ENCODE measurements at places on chromosomes 13 and 19. TPM values are rescaled to one million over a fixed set of nuclear protein-coding genes. Genes with fewer than 3 reads are reported as not detected.

DNA sequence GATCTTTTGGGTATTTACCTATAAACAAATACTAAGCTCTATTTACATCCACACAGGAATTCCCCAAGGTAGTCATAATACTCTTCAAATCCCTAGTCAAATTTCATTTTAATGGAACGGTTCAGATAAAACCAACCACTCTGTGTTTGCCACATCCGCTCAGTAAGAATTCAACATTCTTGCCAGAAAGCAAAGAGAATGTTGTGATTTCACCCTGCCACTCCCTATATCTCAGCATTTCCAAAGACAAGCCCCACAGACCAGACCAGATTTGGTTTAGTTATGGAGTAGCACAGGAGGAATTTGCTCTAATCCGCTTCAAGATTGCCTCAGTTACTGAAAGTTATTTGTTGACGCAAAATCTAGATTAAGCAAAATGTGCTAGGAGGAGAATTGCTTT is 105.6 kb upstream of the SERP2 start:
- DNase-seq = no peak

- DNase-seq = no peak
Measured at GRCh38 chr13:112348642-112349345, 27.4 kb upstream of the SPACA7 start.

DNA sequence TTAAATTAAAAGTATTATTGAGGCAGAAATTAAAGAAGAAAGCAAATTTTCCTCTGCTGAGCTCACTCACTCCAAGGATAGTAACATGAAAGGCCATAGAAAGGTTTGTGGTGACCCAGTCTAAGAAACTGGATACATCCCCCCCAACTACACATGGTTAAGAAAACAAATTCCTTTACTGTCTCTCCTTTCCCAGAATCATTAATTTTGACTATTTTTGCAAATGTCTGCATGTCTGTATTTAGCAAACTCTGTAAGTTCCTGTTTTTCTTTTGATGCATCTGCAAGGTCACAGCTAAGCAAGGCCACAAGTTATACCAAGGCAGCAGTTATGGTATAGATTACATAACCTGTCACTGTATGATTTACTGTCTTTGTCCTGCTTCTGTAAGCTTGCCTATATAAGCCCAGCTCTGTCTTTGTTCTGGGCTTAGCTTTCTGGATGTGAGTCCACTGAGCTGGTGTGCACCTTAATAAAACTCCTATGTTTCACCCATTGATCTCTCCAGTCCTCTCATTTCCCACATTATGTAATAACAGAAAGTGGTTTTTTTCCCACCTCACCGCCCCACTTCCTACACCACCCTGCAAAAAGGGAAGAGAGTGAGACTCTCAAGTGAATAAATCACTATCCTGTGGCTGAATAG is 8.5 kb upstream of the ZNF83 start:
- no peak for DNase-seq

DNA sequence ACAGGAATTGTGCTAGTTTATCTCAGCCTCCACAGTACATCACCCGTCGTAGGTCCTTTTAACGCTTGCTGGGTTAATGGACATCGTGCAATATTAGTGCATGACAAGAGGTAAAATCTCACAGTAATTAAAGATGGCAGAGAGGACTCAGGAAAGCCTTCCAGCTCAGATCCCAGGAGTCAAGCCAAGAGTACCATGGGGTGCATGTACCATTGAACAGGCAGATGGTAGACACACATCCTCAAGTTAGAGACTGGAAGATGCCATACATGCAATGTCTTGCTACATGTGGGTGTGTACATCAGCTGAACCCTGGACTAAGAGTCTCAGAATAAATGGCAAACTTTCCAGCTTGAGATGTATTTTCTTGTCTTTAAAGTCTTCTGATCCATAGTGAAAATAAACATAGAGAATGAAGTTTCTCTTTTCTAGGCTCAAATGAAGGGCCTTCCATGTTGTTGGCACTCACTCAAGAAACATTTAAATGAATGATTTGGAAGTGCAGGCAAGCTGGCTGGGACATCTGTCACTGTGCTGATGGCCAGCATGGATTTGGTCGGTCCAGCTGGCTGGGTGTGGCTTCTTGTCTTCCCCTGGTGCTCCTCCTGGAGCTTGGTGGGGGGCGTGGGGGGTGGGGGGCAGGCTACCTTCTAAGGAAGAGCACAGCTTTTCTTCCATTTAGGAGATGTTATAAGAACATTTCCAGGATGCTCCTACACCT is 290.9 kb upstream of the MAB21L1 start:
- DNase-seq = no peak

Gene CBY2
- not detected for total RNA-seq

Gene C19orf38
- total RNA-seq = 6.2 TPM

Gene SLC10A2
- not detected for total RNA-seq

Gene VSTM2B
- not detected for total RNA-seq

Gene NXNL1
- total RNA-seq = not detected
